ENCODE measurements at places on chromosomes 6 and 20.

DNA sequence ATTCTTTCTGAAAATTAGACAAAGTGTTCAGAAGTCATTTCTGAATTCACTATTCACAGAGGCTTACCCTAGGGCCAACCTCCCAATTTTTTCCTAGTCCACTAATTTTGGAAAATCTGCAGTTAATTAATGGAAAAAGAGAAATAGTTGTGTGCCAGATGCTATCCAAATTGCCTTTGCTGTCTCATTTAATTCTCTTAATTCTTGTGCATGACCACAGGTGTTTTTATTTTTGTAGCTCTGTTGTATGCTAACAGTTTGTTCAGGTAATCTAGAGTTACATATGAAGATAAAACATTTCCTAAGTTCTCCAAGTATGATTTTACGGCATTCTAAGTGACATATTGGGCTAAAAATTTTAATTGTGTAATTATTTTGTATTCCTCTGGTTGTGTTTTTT, 96.8 kb downstream of the SCAF8 start:
- no peaks in the 10 kb centered on the region for H3K27me3 ChIP-seq
- DNase-seq: no peak
- H3K4me3 ChIP-seq: no peak overlapping the region
- H3K27ac ChIP-seq: no peak overlapping the region
- H3K36me3 ChIP-seq: peaks cover 25% of the 10 kb centered on the region
- H3K4me1 ChIP-seq: no peaks in the 10 kb centered on the region

GRCh38 chr6:121055572-121056163, 278.6 kb downstream of the TBC1D32 start:
- H3K27me3 ChIP-seq: no peaks in the 10 kb centered on the region
- peak; percentile 78 for DNase-seq
- no peaks in the 10 kb centered on the region for H3K4me1 ChIP-seq
- H3K36me3 ChIP-seq: no peaks in the 10 kb centered on the region
- no peak overlapping the region for H3K4me3 ChIP-seq

GRCh38 chr6:22279427-22279826, 17.4 kb downstream of the PRL start:
- H3K36me3 ChIP-seq: no peaks in the 10 kb centered on the region
- DNase-seq: no peak
- no peak overlapping the region for H3K4me3 ChIP-seq
- H3K27me3 ChIP-seq: no peaks in the 10 kb centered on the region

GRCh38 chr6:33761922-33762629, 15.4 kb upstream of the IP6K3 start:
- no peaks in the 10 kb centered on the region for H3K4me1 ChIP-seq
- no peaks in the 10 kb centered on the region for H3K27me3 ChIP-seq
- peak; percentile 67 for DNase-seq
- H3K4me3 ChIP-seq: no peak overlapping the region

DNA sequence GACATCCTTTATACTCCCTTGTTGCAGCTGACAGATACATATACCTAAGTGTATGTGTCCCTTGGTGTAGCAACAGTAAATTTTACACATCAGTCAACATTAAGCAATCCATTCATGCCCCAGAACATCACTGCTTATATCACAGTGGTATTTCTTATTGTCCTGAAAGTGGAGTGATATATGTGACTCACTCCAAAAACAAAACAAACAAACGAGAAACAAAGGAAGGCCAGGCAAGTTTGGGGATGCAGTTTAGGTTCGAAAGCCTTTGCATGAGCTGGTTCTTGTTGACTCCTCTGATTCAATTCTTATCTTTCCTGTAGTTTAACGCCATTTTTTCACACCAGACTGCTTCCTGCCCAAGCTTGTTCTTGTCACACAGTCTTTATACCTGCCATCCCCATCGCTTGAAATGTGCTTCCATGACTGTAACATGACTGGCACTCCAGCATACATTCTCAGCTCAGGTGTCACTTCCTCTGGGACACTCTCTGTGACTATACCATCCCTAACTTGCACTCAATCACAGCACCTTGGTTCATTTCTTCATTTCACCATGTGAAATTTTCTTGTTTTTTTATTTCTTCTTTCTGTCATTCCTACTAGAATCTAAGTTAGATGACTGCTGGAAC, 125.0 kb upstream of the TSHZ2 start:
- no peak overlapping the region for H3K4me3 ChIP-seq
- no peaks in the 10 kb centered on the region for H3K27me3 ChIP-seq
- DNase-seq: no peak
- no peaks in the 10 kb centered on the region for H3K4me1 ChIP-seq
- H3K27ac ChIP-seq: no peak overlapping the region

- DNase-seq: no peak
- no peak overlapping the region for H3K27ac ChIP-seq
- H3K36me3 ChIP-seq: no peaks in the 10 kb centered on the region
- no peaks in the 10 kb centered on the region for H3K27me3 ChIP-seq
- H3K4me3 ChIP-seq: no peak overlapping the region
- H3K4me1 ChIP-seq: peaks cover 39% of the 10 kb centered on the region
Measured at GRCh38 chr20:34045294-34045693, 51.6 kb downstream of the RALY start.

- H3K27me3 ChIP-seq: no peaks in the 10 kb centered on the region
- H3K27ac ChIP-seq: no peak overlapping the region
- H3K4me1 ChIP-seq: peaks cover 28% of the 10 kb centered on the region
- DNase-seq: no peak
- no peak overlapping the region for H3K4me3 ChIP-seq
Measured at GRCh38 chr6:11155589-11155988, 44.1 kb upstream of the ERVFRD-1 start.

GRCh38 chr6:111761783-111762312, 111.4 kb downstream of the FYN start:
- DNase-seq: no peak
- H3K27me3 ChIP-seq: no peaks in the 10 kb centered on the region
- H3K36me3 ChIP-seq: no peaks in the 10 kb centered on the region
- no peak overlapping the region for H3K27ac ChIP-seq
- no peak overlapping the region for H3K4me3 ChIP-seq
- peaks cover 35% of the 10 kb centered on the region for H3K4me1 ChIP-seq

GRCh38 chr6:31187780-31188194, 17.3 kb upstream of the POU5F1 start:
- 0 out of 2 replicates have a peak overlapping the region, but pooled peaks have one; percentile 14 for H3K27ac ChIP-seq
- H3K4me1 ChIP-seq: peaks cover 44% of the 10 kb centered on the region
- DNase-seq: no peak
- no peak overlapping the region for H3K4me3 ChIP-seq
- no peaks in the 10 kb centered on the region for H3K27me3 ChIP-seq

- no peak for DNase-seq
- H3K36me3 ChIP-seq: no peaks in the 10 kb centered on the region
- H3K4me1 ChIP-seq: peaks cover 21% of the 10 kb centered on the region
- no peak overlapping the region for H3K27ac ChIP-seq
- no peaks in the 10 kb centered on the region for H3K27me3 ChIP-seq
Measured at GRCh38 chr6:79913369-79913768, 34.0 kb downstream of the ELOVL4 start.

DNA sequence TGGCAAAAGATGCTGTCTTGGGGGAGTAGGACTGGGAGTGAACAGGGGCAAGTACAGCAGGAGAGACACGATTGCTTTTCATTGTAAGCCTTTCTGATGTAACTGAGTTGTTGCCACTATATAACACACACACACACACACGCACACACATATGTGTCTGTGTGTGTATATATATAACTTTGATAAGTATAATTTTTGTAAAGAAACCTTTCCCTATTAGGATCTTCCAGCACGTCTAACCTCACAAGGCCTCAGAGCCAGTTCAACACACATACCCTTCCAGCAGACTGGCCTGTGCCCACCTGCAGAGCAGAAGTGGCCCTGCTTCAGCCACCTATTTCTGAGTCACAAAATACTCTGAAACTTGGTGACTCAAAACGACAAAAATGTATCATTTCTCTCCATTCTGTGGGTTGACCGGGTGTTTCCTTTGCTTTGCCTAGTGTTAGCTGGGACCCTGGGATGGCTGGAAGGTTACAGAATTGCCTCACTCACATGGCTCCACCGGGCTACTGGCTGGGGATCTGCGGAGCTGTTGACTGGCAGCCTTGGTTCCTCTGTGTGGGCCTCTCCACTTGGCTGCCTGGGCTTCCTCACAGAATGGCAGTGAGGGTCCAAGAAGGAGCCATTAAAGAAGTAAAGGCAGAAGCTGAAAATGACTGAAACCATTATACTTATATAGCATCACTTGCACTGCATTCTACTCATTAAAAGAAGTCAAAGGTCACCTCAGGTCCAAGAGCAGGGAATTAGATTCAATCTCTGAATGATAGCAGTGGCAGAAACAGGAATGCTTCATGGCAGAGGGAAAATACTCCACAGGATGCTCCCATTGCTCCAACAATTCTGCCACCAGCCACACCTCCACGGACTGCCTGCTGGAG, 126.4 kb downstream of the BANF2 start:
- H3K36me3 ChIP-seq: no peaks in the 10 kb centered on the region
- H3K27me3 ChIP-seq: no peaks in the 10 kb centered on the region
- H3K4me3 ChIP-seq: no peak overlapping the region
- H3K4me1 ChIP-seq: peaks cover 15% of the 10 kb centered on the region
